GM06990 (cell line): ENCODE measurements at places on chromosomes 5 and 9.

- DNase-seq = no peak
These were observed 123.7 kb upstream of the CPEB4 start for GRCh38 chr5:173764332-173765028.

- no peak for DNase-seq
These were observed 57.8 kb upstream of the LPAR1 start for GRCh38 chr9:111096051-111096450.

- DNase-seq = no peak
These were observed 46.9 kb downstream of the NDST1 start for GRCh38 chr5:150554857-150555256.

- no peak for DNase-seq
These were observed 247.1 kb upstream of the PANK3 start for GRCh38 chr5:168826246-168826725.

DNA sequence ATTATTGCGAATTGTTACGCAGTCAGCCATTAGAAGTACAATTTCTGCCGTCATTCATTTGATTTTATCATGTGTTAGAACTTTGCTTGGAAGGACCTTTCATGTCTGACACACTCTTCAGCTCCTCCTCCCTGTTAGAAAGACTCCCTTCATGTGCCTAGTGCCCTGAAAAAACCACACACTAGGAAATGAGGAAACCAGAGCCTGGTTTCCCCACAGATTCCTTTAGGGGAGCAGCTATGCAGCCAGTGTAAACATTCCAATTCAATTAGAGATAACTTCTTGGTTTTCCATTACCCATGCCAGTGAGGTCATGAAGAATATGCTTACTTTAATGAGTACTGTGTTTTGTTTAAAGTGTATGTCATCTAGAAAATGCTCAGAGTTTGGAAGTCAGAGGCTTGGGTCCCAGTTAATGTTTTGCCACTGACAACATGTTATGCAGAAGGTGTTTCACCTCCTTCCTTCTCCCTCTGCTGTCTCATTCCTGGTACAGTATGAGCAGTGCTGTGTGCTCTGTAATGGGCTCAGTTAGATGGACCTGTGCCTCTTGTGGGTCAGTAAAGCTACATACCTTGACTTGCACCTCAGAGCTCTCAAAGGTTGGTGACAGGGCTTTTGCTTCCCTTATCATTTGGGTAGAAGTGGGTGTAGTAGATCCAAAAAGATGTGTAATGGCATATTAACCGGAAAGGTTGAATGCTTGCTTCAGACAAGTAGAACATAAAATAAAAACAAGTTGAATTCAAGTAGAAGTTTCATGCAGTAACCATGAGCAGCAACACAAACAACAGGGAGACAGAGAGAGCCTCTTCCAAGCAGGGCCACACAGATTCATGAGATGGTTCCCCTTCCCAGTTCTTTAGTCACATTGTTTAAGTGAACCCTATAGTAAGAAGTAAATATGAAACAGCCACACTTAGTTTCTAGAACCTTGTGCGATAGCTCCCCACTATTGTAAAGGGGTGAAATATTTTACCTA lies 52.6 kb upstream of the TNFAIP8 start:
- DNase-seq = no peak

DNA sequence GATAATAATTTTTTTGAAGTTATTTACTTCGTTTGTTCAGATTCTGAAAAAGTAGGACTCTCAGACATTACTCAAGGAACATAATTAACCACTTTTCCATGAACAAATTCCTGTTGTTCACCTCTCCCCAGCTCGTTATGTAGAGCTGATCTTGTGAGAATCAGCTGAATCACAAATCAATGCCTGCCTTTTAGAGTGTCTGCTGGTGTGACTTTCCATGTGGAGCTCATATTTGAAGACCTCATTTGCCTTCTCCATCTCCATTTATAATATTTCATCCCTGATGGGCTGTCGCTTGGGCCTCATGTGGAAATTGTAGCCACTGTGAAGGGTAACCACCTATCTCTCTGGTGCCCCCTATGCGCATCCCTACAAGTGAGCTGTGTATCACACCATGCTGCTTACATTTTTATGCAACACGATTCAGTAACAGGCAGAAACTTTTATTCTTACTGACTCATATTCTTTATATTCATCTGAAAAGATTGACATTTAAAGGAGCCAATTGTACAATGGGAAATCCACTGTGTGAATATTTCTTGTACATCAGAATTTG lies 111.3 kb downstream of the STK32A start:
- no peak for DNase-seq

DNA sequence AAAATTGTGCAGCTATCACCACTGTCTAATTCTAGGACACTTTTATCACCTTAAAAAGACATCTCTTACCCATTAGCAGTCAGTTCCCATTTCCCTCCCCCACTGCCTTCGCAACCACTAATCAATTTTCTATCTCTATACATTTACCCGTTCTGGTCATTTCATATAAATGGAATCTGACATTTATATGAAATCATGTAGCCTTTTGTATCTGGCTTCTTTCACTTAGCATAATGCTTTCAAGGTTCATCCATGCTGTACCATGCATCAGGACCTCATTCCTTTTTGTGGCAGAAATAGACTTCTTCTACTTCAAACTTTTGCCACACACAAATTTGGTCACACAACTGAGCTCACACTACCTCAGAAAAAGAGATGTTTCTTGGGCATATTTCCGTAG lies 32.2 kb downstream of the FRMPD1 start:
- DNase-seq = no peak

DNA sequence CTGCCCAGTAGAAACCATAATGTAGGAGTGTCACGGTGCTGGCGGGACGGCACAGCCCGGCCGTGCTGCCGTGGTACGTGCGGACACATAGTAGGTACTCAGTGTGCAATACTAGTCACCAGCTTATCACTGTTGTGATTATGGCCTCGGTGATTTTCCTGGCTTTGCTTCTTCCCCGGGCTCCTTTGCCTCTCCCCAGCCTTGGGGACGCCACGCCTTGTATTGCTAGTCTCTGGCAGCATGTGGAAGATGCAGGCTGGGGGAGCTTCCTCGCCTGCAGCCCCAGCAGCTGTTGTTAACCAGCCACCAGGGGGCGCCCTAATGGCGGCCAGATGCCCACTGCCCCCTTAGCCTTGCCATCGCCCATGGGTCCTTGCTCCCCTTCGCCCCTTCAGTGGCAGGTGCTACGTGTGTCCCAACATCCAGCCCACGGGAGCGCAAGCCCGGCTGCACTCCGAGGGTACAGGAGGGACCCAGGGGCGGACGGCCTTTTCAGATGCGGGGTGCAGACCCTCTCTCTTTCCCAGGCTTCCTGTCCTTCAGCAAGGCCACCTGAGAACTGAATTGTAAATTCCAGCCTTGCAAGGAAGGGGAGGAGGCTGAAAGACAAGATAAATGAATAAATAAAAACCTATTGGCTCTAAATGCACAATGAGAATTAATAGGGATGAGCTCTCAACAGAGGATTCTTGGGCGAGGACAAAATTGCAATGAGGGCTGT lies 8.0 kb downstream of the NTNG2 start:
- DNase-seq = no peak

DNA sequence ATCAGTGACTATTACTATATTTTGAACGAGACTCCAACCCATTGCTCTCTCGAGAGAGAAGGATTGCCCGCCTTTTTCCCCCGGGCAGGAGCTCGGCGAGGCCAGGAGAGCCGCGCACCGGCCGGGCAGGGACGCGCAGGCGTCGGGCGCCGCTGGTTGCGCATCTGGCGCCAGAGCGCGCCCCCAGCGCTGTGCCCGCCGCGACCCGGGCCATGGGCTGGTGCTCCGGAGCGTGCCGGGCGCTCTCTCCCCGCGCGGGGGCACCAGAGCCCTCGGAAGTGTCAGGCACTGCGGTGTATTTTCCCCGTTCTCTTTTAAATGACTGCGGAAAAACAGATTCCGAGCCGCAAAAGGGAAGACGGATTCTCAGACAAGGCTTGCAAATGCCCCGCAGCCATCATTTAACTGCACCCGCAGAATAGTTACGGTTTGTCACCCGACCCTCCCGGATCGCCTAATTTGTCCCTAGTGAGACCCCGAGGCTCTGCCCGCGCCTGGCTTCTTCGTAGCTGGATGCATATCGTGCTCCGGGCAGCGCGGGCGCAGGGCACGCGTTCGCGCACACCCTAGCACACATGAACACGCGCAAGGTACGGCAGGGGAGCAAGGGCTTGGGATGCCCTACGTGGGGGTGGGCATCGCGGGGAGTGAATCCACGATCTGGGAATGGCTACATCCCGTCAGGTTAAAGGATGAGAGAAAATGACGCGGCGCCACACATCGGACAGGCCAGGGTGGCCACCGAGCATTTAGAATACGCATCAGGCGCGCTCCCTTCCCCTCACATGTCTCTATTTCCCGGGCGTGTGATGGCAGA lies 1.1 kb upstream of the NTRK2 start:
- DNase-seq = peak; percentile 67

DNA sequence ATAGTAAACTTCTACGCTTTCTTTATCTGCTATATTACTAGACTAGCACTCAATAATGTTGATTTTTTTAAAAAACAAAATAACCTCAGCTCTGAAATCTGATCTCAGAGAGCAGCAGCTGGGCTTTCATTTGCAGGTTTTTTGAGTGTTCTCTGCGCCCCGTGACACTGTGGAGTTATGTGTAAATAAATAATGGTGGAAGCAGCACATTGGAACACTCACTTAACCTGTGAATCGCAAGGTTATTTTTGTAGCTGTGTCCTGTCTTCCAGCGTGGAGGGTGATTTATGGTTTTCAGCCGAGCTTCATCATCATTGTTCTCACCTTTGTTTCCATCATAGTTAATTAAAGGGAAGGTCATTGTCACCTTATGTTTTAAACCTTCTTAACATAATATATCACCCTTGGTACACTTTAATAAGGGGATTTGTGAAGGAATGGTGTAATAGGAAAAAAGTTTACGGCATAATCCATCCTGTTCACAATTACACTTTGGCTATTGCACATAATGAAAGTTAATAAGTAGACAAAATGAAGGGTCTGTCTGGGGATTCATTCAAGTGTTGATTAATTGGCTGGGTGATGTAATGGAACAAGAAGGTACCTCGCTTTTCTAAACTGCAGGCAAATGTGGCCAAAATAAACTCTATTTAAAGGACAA lies 493.3 kb upstream of the ADAMTS16 start:
- DNase-seq = no peak

GRCh38 chr9:84339503-84339902 lies 1.1 kb downstream of the SLC28A3 start:
- no peak for DNase-seq

- no peak for DNase-seq
These were observed 1471.8 kb upstream of the NUDT12 start for GRCh38 chr5:105034401-105034763.

GRCh38 chr5:133249593-133249992 lies 197.8 kb downstream of the HSPA4 start:
- no peak for DNase-seq

DNA sequence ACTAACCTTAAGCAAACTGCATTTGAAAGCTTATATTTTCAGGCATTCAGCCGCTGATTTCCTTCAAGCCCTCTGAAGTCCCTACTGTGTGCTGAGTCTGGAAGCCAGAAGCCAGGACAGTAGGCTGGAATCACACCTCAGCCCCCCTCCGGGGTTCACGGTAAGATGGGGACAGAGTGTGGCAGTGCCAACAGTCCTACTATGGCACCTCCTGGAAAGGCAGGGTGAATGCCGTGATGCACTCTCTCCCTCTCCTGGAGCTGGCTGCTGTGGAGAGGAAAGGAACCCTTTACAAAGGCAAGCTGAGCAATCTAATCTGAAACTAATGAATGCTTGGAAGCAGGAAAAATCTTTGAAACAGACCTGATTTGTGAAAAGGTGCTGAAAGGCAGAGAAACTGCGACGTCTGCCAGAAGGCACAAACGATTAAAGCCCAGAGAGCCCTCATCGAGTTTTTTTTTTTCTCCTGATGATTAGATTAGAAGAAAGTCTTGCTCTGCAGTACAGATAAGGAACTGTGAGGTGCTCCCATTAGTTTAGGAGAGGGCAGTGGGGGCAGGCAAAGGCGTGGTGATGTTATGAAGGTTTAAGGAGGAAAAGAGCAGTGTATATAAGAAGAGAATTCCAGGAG lies 21.0 kb downstream of the ANKH start:
- no peak for DNase-seq

GRCh38 chr5:93620487-93621326 lies 37.7 kb downstream of the NR2F1 start:
- peak; percentile 79 for DNase-seq

DNA sequence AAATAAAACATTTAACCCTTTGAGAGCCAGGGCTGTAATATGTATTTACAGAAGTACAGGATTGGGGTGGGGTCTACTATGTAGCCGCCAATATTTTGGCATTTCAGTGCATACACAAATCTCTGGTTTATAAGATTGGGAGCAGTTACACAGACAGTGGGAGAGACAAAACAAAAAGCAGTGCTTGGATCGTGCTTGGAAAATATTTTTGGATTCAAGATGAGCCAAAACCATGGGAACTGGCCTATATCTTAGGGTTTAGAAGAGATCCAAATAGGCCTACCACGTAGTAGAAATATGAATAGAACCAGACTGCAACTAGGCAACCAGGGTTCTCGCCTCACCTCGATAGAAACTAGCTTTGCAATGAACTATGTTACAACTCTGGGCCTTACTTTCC lies 169.6 kb downstream of the SLC12A2 start:
- DNase-seq = no peak

DNA sequence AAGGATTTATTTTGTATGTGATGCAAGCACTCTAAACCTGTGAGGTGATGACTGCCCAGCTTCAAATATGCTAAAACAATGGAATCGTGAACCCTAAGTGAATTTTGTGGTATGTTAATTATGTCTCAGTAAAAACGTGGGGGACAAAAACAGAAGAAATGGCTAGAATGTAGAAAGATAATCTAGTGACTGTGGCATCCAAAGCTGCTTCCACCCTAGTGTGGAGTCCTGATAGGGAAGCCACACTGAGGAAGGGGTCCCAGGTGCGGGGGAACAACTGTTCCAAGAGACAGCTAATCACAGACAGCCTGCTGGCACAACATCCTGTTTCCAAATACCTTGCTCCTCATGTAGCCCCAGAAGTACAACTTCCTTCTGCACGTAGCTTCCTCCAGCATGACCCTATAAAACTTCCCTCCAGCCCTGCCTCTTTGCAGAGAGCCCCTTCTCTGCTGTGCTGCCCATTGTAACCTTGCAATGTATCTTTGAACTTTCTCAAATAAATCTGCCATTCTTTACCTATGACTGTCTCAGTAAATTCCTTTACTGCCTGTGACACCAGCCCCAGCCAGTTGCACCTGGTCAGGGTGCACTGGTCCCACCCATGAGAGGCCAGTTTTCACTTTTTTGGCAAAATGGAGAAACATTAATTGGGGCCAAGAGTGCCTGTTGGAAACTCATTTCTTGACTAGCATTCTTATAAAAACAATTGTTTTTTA lies 4.9 kb downstream of the GMCL2 start:
- no peak for DNase-seq

DNA sequence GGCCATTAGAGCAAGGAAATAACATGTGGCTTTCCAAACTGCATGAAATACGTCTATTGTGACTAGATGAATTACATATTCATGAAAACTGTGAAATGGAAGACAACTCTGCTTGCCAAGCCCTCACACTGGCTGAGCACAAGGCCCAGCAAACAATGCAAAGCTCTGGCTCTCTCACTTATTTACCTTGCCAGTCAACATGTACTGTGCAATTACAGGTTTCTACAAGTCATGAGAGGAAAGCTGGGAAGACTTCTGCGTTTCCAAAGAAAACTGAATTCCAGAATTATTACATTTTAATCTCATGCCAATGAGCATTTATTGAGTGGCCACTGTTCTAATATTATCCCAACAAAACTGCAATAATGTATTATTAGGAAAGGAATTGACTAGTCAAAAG lies 12.1 kb upstream of the C5orf63 start:
- no peak for DNase-seq

- no peak for DNase-seq
These were observed 138.2 kb downstream of the TLE4 start for GRCh38 chr9:79709743-79710674.
